ENCODE measurements at places on chromosomes 5 and 9. TPM values are rescaled to one million over a fixed set of nuclear protein-coding genes. Genes with fewer than 3 reads are reported as not detected.
A peak's percentile ranks its signal among the peaks of the same experiment; 100 is the strongest.

- DNase-seq: no peak
Observed at GRCh38 chr9:22103685-22104575, 94.8 kb upstream of the CDKN2B start.

DNA sequence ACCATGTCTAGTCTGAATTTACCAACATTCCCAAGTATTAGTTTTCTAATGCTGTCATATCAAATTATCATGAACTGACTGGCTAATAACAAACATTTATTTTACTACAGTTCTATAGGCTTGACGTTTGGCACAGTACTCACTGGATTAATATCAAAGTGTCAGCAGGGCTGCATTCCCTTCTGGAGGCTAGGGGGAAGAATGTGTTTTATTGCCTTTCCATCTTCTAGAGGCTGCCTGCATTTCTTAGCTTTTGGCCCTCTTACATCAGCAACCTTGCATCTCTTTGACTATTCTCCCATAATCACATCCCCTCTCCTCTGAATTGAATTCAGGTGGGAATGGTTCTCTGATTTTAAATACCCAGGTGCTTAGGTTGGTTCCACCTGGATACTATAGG, 84.7 kb downstream of the EDIL3 start:
- no peak for DNase-seq

- no peak for DNase-seq
Observed at GRCh38 chr5:144422018-144422727, 251.5 kb downstream of the KCTD16 start.

- no peak for DNase-seq
Observed at GRCh38 chr5:56413546-56413945, 180.4 kb upstream of the ANKRD55 start.

GRCh38 chr5:142925795-142926194, 155.6 kb downstream of the ARHGAP26 start:
- no peak for DNase-seq

DNA sequence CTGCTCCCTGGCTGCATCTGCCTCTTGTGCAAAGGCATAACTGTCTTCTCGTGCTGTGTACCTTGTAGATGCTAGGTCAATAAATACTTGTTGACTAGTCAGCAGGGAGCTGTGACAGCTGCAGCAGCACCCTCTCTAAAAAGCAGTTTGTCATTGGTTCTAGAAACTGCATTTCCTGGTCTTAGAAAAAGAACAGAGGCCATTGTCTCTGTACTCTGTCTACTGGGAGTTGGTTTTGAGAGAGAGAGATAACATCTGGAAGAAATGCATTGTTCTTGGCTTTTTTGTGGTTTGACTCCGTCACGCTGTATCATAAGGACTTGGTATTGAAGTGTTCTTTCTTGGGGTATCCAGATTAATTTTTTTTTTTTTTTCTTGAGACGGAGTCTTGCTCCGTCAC, 32.3 kb downstream of the SH3GLB2 start:
- DNase-seq: peak; percentile 15

DNA sequence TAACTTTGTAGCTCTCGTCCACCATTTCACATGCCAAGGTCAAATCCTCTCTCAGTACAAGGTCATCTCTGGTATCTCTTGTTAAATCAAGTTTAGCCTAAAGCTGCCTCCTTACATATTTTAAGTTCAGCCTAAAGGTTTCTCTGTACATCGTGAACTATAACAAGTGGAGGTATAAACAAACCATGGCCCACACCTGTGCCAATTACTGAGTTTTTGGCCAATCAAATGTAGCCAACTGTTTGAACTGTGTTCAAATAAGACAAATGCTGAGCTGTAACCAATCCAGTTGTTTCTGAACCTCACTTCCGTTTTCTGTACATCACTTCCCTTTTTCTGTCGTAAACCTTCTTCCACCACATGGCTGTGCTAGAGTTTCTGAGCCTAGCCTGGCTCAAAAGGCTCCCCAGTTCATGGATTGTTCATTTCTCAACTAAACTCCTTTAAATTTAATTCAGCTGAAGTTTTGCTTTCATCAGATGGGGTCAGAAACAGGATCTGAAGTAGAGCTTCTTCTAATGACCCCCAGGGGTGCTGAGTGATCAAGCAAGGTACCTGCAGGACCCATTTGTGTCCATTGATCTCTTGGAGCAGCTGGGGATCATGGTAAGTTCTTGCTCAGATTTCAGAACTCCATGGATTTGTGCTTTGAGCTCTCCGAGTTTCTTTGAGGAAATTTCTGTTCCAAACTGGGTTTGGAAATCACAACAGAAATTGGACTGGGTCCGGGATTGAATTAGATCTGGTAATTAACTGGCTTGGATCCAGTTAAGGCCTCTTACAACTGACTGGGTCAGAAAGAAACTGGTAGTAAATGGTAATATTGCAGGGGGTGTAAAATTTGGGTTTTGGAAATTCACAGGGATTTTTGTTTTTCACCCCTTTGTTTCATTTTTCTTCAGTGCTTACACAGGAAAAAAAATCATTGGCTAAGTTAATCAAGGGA, 11.0 kb upstream of the NANS start:
- no peak for DNase-seq

Gene SPATA31E1
- total RNA-seq: not detected

DNA sequence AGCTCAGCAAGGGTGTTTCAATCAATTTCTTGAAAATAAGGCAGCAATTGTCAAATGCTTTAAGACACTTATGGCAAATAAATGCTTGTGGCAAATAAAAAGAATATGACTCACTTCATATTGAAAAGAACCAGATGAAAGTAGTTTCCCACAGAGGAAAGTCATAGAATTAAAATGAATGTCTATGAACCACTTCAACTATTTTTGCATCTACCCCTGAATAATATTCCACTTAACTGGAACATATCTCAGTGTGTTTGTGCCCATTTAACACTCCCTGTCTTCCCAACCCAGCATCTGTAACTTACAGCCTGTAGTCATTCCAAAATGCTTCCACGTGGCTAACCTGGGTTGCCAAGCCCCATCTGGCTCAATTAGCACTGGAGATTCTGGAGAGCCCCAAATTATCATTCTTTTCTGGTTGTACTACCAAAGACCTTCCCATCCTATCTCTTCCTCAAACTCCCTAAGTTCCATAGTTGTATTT, 84.7 kb downstream of the FEM1C start:
- no peak for DNase-seq

DNA sequence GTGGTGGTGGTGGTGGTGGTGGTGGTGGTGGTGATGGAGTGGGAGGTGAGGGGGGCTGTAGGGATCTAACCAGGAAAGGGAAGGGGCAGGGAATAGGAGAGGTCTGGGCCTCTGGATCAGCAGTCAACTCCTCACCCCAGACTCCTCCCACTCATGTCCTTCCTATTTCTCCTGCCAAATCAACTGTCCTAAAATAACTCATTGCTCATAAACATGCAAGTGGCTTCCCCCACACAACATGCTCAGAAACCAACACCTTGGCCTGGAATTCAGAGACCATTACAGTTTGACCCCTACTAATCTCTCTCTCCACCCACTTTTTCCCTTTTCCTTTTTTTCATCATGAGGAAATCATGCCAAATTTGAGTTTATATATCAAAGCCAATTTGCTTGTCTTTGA, 8.4 kb upstream of the FSD1L start:
- DNase-seq: no peak

DNA sequence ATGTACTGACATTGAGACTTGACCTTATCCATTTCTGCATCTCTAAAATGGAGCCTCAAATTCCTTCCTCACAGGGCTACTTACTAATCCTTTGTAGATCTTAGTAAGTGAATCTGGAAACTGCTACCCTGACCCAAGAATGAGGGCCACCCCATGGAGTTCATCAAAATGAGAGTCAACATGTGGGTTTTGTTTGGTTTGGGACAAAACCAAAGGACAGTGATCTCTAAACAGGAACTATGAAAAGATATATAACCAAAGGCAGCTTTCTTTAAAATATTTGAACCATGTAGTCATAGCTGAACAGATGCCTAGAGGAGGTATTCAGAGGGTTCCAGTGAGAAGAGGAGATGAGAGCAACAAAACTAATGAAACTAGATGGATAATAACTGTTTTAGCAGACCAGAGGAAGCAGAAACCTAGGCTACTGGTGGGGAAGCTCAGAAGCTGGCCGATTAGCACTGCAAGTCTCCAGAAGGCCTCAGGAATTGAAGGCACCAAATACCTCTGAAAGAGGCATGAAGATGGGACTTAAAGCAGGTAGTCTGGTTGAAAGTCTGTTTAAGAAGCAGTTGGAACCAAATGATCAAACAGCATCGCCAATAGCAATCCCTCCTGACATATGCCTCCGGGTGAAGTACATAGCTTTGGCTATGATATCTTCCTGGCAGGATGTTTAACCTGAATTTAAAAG, 45.8 kb downstream of the THOC3 start:
- no peak for DNase-seq

- DNase-seq: no peak
Observed at GRCh38 chr9:38079461-38080031, 10.5 kb upstream of the SHB start.

GRCh38 chr5:74067748-74068541, 441.9 kb downstream of the ARHGEF28 start:
- DNase-seq: no peak

Gene DMRT2
- not detected for total RNA-seq

Gene HRH2
- 0.38 TPM for total RNA-seq

GRCh38 chr5:55691265-55692105, 20.6 kb downstream of the SLC38A9 start:
- DNase-seq: no peak

GRCh38 chr5:163347671-163348070, 89.7 kb upstream of the CCNG1 start:
- no peak for DNase-seq

DNA sequence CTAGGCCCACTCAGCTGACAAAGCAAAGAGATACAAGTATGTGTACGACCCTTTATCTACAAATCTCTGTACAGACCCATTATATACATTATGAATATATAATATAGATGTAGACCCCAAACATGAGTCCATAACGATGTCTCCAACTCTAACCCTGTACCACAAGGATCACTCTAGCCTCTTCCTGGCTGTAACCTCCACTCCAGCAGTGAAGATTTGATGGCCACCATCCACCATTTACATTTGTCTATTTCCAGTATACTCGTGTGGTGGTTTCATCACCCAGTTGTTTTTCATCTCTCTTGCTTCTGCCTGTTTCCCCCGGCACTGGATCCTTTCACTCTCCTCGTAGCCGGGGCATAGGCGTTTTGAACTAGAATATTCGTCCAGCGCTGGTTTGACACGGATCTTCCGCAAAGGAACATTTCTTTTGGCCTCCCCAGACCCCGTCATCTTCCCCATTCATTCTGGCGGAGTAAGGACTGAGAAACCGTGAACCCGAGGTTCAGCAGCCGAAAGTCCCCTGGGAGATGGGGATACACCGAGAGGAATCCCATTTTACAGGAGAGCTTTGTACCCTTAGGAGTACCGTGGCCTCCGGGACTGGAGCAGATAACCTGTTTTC, 828 bp upstream of the TRIO start:
- DNase-seq: no peak

GRCh38 chr5:179716286-179716685, 16.3 kb upstream of the MAML1 start:
- no peak for DNase-seq

- no peak for DNase-seq
Observed at GRCh38 chr5:31197183-31197582, 3.7 kb downstream of the CDH6 start.

DNA sequence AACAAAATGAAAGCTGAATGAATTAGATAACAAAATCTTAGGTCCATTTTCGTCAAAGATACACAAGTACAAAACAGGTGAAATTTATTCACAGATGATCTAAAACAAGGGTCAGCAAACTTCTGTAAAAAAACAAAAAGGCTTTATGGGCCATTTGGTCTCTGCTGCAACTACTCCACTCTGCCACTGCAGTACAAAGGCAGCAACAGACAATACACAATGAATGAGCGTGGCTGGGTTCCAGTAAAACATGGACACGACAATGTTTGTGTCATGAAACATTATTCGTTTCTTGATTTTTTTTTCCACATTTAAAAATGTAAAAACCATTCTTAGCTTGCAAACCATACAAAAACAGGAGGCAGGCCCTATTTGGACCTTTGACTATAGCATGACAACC, 71.9 kb downstream of the ECPAS start:
- DNase-seq: no peak

GRCh38 chr9:131876486-131876885, 136.6 kb upstream of the RAPGEF1 start:
- no peak for DNase-seq

DNA sequence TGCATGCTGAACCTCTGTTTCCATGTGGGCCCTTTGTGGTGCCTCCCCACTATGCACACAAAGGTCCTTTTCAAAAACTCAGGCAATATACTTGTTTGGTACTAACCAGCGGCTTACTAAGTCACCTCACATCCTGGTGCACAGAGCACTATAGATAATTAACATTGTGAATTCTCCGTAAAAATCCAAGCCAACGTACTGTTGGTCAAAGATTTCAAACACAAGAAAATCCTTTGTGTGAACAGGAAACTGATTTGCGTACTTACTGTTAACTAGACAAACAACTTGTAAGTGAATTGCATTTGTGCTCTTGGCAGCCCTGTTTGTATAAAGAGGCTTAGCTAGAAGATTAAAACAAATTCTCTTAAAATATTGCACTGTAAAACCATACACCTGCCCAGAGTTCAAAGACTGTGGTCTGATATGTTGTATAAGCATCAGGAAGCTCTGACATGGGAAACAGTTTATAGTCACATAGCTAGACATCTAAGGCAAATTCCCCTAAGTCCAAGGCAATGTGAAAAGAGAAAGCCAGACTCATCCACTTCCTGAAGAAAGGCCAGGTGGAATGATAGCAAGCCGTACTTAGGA, 125.0 kb upstream of the SLC12A2 start:
- DNase-seq: no peak

GRCh38 chr9:92895812-92896436, 18.1 kb upstream of the ZNF484 start:
- peak; percentile 54 for DNase-seq

DNA sequence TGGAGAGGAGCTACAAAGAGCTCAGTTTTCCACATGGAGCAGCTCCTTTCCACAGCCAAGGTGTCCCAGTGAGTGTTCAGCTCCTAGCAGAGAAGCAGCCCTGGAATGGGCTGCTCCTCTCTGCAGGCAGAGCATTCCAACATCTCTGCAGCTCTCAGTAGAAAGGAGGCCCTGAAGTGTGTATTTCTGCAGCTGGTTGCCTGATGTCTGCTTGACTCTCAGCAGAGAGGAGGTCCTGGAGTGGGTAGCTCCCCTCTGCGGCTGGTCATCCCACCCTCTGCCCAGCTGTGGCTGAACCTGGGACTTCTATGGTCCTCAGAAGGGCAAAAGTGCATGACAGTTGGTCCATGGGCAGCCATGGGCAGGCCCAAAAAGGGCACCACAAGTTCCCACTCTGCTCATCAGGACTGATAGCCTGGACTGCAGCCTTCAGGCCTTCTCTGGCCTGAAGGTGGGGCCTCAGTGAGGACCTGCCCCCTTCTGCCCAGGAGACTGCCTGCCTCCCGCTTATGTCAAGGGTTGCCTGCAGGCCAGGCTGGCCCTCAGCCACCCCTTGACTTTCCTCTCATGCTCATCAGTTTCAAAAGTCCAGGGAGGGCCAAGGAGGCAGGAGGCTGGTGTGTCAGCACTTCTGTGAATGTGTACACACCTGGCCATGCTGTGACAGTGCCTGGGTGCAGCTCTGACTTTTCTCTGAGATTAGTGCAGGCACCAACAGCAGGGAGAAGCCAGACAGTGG, 605.9 kb upstream of the FAM174A start:
- DNase-seq: peak; percentile 35
